Aortic smooth muscle cell (primary cell): ENCODE measurements at places on chromosomes 12 and 14. TPM values are rescaled to one million over a fixed set of nuclear protein-coding genes. Genes with fewer than 3 reads are reported as not detected.

The KCNMB4 gene
- total RNA-seq, result 0.26 and 0.56 TPM in 2 replicates

The OVCH1 gene
- 0.12 and 0.26 TPM in 2 replicates for total RNA-seq

The ADAMTS20 gene
- not detected in 2 replicates for total RNA-seq

The BBOF1 gene
- total RNA-seq, result 7.8 and 9.3 TPM in 2 replicates

The TPCN1 gene
- total RNA-seq, result 20.9 and 31.3 TPM in 2 replicates

The CLEC7A gene
- not detected in 2 replicates for total RNA-seq

The HOXC12 gene
- total RNA-seq, result not detected in 2 replicates

The CAPZA3 gene
- not detected in 2 replicates for total RNA-seq

The HCAR3 gene
- total RNA-seq, result not detected in 2 replicates

The CNPY2 gene
- total RNA-seq, result 78.8 and 85.5 TPM in 2 replicates
